ENCODE measurements at places on chromosomes 16 and 17. TPM values are rescaled to one million over a fixed set of nuclear protein-coding genes. Genes with fewer than 3 reads are reported as not detected.

The TERB1 gene
- total RNA-seq = not detected

The XAF1 gene
- total RNA-seq = 30.8 TPM

The ATP2A1 gene
- total RNA-seq = 46.8 TPM

The GCGR gene
- total RNA-seq = 0.27 TPM

The TRAPPC2L gene
- total RNA-seq = 25.8 TPM

The CBFA2T3 gene
- 5.6 TPM for total RNA-seq

The POLR2C gene
- total RNA-seq = 88.6 TPM

The BTBD17 gene
- 8.9 TPM for total RNA-seq

Measured in camera-type eye (tissue), 1 donor.